Fibroblast of skin of scalp (primary cell): ENCODE measurements at places on chromosomes 6 and 20.

GRCh38 chr20:36686504-36686903 lies 40.5 kb upstream of the SLA2 start:
- no peak for DNase-seq

DNA sequence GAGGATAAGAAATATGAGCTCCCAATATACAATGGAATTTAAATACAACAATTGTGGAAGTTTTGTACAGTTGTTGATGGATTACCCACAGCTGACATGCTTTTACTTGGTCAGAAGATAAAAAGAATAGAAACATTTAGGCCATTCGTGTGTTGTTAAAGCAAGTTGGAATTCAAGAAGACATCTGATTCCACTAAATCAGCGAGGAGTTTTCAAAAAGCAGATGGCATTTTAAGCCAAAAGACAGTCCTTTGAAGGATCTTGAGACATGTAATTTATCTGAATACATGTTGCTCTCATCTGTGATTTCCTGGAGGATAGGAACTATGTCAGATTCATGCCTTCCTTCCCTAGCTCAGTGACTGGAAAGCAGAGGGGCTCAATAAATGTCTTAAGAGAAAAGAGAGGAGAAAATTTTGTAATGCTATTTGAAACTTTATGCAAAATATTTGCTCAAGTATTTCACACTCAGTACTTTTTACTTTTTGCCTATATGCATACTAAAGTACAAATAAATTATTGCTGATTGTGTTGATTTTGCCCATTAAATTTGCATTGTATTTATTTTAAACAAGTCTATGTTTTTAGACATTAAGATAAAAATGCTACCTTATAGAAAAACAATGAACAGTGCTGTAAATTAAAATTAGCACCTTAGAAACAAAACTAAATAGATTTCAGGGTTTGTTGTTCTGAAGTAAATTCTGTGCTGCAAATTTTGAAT lies 733.8 kb upstream of the FLRT3 start:
- no peak for DNase-seq

GRCh38 chr6:145427232-145427631 lies 308.1 kb downstream of the EPM2A start:
- no peak for DNase-seq

DNA sequence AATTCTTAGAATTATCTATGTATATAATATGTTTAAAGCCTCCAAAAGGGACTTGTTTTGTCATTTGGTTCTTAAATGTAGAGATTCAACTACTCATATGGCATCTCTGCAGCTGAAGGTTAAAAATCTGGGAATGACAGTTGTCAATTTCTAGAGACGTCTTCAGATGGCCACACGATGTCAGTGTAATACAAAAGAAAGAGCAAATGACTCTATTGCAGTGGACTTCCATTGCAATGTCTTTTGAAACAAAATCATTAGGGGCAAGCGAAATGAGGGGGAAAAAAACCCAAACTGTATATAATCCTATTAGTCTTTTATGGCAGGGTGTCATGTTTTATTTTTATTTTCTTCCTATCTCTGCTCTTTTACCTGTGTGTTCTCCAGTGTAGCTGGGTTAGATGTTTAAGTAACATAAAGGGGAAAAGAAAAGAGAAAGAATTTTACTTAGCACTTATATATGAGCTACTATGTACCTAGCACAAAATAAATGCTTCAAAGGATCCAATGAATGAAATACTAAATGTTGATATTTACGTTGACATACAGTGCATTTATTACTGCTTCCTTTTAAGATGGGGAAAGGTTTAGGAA lies 26.2 kb downstream of the CCN2 start:
- peak; percentile 72 for DNase-seq

DNA sequence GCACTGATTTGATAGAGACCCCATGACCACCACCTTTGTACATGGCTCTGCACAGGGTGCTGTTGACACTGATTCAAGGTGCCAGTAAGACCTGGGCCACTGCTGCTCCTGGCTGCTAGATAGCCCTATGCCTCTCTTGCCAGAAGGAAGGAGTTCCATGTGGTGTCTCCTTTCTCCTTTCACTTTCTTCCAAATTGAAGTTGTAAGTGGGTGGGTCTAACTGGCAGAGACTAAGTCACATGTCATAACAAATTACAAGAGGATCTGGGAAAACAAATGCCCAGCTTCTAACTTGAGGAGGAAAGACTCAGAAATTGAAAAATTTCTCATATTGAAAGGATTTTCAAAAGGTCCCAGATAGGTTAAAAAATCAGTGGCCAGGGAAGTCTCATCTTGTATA lies 116.8 kb downstream of the TFAP2B start:
- DNase-seq: no peak

DNA sequence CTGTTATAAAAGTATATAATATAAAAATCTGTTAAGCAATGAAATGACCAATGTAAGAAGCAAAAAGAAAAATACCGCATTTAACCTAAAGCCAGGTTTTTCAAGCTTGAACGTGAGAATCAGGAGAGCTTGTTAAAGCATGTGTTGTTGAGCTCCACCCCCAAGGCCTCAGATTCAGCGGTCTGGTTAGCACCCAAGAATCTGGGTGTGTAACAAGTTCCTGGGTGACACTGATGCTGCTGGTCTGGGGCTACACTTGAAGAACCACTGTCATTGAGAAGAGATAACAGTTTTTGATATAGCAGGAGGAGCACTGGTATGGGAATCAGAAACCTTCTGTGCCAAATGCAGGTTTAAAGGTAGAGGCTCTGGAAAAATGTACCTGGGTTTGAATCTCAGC lies 154.0 kb downstream of the ID4 start:
- no peak for DNase-seq

DNA sequence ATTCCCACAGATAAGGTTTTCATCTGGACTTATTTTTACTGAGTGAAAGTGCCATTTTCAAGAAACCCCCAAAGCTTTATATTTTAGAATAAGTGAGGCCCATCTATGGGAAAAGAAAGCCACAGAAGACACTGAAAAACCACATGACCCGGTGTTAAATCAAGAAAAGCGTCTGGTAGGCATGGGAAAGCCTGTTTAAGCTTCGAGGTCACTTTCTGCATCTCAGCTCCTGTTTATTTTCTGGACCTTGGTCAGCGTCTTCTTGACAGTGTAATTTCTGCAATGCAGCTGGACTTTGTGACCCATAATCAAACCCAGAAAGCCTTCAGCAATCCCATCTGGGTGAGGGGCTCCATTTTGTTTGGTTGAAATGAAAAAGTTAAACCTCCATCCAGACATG lies 59.6 kb upstream of the NEDD9 start:
- DNase-seq: no peak

- no peak for DNase-seq
Observed at GRCh38 chr6:5583528-5583927, 322.2 kb downstream of the FARS2 start.

DNA sequence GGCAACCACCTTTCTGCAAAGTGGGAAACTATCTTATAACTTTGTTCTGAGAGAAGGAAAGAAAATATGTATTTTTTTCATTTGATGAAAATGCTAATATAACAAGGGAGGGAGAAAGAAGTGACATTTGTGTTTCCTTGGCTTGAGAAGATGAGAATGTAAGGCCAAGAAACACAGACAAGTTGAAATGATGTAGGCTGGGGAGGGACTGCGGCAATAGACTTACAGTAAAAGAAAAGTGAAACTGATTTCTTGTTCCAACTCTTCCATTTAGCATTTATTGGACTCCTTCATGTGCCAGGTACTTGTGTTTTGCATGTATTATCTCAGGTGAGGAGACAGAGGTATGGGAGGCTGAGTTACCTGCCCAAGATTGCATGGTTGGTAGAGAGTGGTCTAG lies 130.9 kb downstream of the CARMIL1 start:
- no peak for DNase-seq

DNA sequence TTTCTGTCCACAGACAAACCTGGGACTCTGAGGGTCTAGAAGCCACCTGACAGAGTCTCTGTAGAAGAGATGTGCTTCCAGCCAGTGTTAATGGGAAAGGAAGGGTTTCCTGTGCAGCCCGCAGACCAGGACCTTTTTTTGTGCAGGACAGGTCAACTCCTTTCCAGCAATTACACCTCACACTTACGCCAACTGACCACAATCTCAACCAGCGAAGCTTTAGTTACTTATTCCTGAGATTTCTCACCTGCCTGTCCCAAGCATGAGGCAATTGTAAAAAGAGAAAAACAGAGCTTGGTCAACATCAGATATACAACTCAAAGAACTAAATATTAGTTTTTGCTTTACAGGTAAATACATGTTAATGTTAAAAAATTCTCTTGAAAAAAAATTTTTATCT lies 393.8 kb upstream of the ID4 start:
- DNase-seq: no peak

DNA sequence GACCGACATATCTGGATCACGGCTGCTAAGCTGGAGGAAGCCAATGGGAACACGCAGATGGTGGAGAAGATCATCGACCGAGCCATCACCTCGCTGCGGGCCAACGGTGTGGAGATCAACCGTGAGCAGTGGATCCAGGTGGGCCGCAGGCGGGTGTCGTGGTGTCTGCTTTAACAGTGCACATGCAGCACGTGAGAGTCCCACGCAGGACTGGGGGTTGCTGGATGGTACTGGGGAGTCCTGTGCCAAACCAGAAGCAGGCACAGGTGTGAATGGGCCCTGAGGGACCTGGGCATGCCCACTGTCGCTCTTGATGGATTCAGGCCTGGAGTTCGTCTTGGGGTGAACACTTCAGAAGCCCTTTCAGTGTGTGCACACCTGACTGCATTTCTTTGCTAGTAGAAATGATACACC lies 24.6 kb upstream of the C20orf204 start:
- no peak for DNase-seq

- no peak for DNase-seq
Observed at GRCh38 chr6:19128701-19129100, 708.5 kb upstream of the ID4 start.

DNA sequence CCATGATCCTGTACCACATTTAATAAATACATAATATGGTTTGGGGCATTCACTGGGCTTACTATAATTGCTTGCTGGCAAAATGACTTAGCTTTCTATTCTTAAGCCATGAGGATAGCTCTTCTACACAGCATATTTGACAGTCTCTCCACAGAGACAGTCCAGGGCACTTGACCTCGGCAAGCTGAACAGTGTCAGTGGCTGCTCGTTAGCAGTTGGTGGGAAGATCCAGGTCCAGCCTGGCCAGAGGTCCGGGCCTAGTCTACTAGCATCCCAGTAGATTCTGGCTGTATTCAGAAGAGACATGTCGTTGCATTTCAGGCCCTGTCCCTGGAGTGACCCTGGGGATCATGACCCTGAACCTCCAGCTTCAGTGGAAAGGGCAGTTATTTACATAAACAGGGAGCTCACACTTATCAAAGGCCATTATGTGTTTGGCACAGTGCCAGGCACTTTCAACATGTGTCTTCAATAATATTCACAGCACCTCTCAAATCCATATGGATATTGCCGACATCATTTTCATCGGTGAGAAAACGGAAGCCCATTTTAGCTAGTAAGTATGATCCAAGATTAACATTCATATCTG lies 139.0 kb downstream of the IMPG1 start:
- no peak for DNase-seq

DNA sequence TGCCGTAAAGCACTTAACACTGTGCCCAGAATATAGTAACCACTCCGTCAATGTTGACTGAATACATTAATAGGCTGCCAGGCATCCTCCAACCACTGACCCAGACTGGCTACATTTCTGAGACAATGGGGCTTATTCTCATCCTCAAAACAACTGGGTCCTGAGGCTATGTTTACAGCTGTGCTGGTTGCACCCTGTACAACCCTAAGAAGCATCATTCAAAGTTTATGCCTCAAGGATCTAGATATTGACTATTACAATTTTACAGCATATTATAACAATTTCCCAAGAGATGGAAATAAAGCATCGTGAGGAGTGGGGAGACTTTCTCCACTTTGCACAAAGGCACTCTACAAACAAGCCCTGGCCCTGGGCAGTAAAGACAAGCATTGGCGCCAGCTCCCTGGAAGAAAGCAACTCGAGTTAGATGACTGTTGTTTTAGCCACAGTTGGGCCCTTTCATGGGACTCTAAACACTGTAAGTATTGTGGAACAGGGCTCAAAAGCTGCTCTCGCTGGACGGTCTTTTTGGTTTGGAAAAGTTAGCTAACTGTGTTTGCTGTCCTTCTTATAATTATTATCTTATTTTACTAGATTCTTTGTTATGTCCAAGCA lies 30.2 kb downstream of the MYLIP start:
- DNase-seq: no peak

DNA sequence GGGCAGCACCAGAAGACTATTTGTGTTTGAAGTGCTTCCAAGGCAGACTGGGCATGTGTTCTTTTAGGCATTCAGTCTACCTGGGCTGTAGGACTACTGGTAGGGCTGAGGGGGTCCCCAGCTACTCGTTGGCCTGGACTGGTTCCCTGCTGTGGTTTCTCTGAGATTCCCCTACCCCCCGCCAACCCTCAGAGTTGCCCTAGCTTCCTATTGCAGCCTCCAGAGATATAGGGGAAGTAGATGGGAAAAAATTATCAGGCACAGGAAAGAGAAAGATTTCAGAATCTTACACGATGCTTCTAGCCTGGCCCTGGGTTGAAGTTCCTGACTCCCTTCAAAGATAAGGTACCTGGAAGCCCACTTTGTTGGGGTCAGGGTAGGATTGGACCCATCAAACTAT lies 22.5 kb downstream of the BRPF3 start:
- DNase-seq: no peak

GRCh38 chr6:7053125-7053774 lies 54.5 kb upstream of the RREB1 start:
- DNase-seq: no peak

GRCh38 chr6:110660066-110660655 lies 155.1 kb downstream of the CDK19 start:
- no peak for DNase-seq

DNA sequence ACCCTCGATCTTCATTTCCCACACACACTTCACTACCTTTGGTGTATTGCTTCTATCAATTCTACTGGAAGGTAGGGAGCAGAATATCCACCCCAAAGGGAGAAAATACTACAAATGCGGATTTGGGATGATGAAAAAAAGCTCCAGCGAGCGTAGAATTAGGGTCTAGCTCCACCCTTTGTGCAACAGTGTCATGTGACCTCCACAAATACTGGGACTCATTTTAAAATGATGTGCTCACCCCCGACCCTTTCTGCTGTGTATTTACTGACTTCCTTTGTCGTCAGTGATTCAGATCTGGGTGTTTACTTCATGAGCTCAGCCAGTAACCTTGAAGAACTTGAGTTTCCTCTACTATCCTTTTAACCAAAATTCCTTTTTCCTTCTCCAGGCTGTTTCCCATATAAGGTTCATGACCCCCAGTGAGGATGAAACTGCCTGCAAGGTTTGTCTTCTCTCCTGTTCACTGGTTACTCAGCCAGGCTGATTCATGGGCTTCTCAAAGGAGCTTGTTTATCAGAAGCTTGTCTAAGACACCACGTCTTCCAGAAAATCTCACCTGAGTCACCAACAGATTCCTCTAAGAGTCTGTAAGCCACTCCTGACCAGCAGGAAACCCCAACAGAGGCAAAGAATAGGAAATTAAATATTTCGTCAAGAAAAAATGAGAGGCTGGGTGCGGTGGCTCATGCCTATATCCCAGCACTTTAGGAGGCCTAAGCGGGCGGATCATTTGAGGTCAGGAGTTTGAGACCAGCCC lies 39.6 kb upstream of the PAX1 start:
- no peak for DNase-seq

GRCh38 chr6:162970246-162970645 lies 242.5 kb downstream of the PACRG start:
- DNase-seq: no peak
